A172 (cell line): ENCODE measurements at places on chromosomes 3 and 15. TPM values are rescaled to one million over a fixed set of nuclear protein-coding genes. Genes with fewer than 3 reads are reported as not detected.

The MKRN3 gene
- 8.0 and 11.1 TPM in 2 replicates for total RNA-seq

The GP9 gene
- not detected in 2 replicates for total RNA-seq

The MORC1 gene
- total RNA-seq: not detected in 2 replicates

The LEKR1 gene
- total RNA-seq: 0.72 and 0.96 TPM in 2 replicates

The PYGO1 gene
- total RNA-seq: 10.3 and 14.7 TPM in 2 replicates

The CLEC3B gene
- total RNA-seq: not detected in 2 replicates

The MTHFS gene
- 23.3 and 31.8 TPM in 2 replicates for total RNA-seq

The FBXW12 gene
- total RNA-seq: not detected in 2 replicates

The PEX11A gene
- 6.3 and 7.2 TPM in 2 replicates for total RNA-seq

The EFCC1 gene
- 0.22 and 0.29 TPM in 2 replicates for total RNA-seq

The CCR9 gene
- not detected in 2 replicates for total RNA-seq

The CAPN7 gene
- total RNA-seq: 35.3 and 39.4 TPM in 2 replicates

The MEX3B gene
- total RNA-seq: 4.0 and 4.7 TPM in 2 replicates

The PCOLCE2 gene
- total RNA-seq: 6.7 and 22.9 TPM in 2 replicates
